ENCODE measurements at places on chromosomes 12 and 14. TPM values are rescaled to one million over a fixed set of nuclear protein-coding genes. Genes with fewer than 3 reads are reported as not detected.

- H3K27ac ChIP-seq = no peak overlapping the region
- no peaks in the 10 kb centered on the region for H3K27me3 ChIP-seq
- H3K4me3 ChIP-seq = no peak overlapping the region
- H3K4me1 ChIP-seq = no peaks in the 10 kb centered on the region
- no peaks in the 10 kb centered on the region for H3K36me3 ChIP-seq
- DNase-seq = no peak
Measured at GRCh38 chr12:96828169-96828789, 78.8 kb upstream of the NEDD1 start.

DNA sequence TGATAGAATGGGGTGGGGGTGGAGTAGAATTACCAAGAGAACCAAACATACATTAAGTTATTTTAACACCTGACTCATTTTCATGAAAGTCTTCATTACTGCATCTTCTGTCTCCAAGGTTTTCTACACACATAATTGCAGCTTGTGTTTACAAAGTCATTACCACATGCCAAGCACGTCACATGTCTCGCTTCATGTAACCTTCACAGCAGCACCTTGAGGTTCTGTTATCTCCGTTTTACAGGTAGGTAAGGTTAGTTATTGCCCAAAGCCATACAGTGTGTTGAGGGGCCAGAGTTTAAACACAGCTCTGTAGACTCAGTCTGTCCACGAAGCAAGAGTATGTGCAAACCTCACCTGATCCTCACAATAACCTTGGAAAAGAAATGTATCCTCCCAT lies 64.3 kb upstream of the RBM19 start:
- no peaks in the 10 kb centered on the region for H3K4me1 ChIP-seq
- H3K27ac ChIP-seq = no peak overlapping the region
- no peaks in the 10 kb centered on the region for H3K36me3 ChIP-seq
- no peak for DNase-seq

DNA sequence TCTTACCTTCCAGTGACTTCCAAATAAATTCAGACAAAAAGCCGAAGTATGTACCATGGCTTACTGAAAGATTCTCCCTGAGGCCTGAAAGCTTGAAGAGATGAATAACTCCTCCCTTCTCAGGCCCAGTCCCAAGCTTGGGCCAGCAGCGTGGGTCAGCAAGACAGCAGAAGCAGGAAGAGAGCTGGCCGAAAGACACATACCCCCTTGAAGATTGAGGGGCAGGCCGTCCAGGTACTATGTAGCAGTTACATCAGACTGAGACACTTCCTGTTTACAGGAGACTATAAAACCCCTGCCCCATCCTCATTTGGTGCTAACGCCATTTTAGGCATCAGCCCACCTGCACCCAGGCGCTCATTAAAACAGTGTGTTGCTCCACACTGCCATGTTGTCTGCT lies 15.0 kb downstream of the NDUFA12 start:
- no peak overlapping the region for H3K4me3 ChIP-seq
- no peak for DNase-seq
- H3K27me3 ChIP-seq = no peaks in the 10 kb centered on the region
- peak overlapping the region; percentile 76 for H3K27ac ChIP-seq

DNA sequence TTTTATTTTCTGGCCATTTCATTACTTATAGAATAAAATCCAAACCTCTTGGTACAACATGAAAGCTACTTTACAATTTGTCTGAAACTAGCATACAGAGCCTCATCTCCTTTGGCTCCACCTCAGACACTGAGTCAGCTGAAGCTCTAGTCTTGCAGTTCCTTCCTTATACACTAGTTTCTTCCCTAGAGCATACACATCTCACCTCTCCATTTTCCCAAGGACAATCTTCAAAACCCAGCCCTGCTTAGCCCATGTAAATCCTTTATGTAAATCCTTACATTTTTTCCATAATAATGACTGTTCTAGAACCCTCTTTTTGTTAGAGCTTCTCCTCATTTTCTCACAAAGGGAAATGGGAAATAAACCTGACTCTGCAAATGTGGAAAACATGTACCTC lies 463.4 kb downstream of the SLC16A7 start:
- DNase-seq = no peak
- H3K4me1 ChIP-seq = no peaks in the 10 kb centered on the region
- H3K4me3 ChIP-seq = no peak overlapping the region
- no peaks in the 10 kb centered on the region for H3K27me3 ChIP-seq
- no peaks in the 10 kb centered on the region for H3K36me3 ChIP-seq
- H3K27ac ChIP-seq = no peak overlapping the region

- H3K27me3 ChIP-seq = peaks cover 12% of the 10 kb centered on the region
- H3K4me1 ChIP-seq = peaks cover 10% of the 10 kb centered on the region
- no peak for DNase-seq
- peaks cover 2% of the 10 kb centered on the region for H3K36me3 ChIP-seq
- H3K4me3 ChIP-seq = no peak overlapping the region
- H3K27ac ChIP-seq = peak overlapping the region; percentile 68
Measured at GRCh38 chr12:88241862-88242570, 99.9 kb downstream of the TMTC3 start.

- H3K4me3 ChIP-seq = no peak overlapping the region
- H3K27me3 ChIP-seq = peaks cover 10% of the 10 kb centered on the region
- H3K4me1 ChIP-seq = peaks cover 27% of the 10 kb centered on the region
- DNase-seq = no peak
Measured at GRCh38 chr14:74580275-74580672, 31.8 kb downstream of the LTBP2 start.

GRCh38 chr12:124685689-124686369 lies 118.4 kb upstream of the NCOR2 start:
- no peak overlapping the region for H3K27ac ChIP-seq
- DNase-seq = no peak
- peaks cover 7% of the 10 kb centered on the region for H3K27me3 ChIP-seq

GRCh38 chr12:113815031-113815430 lies 151.1 kb downstream of the RBM19 start:
- H3K36me3 ChIP-seq = peaks cover 50% of the 10 kb centered on the region
- H3K4me1 ChIP-seq = no peaks in the 10 kb centered on the region
- no peak for DNase-seq
- no peaks in the 10 kb centered on the region for H3K27me3 ChIP-seq
- H3K27ac ChIP-seq = no peak overlapping the region
- peak overlapping the region; percentile 50 for H3K4me3 ChIP-seq

- no peak overlapping the region for H3K27ac ChIP-seq
- H3K4me3 ChIP-seq = no peak overlapping the region
- H3K4me1 ChIP-seq = no peaks in the 10 kb centered on the region
- no peak for DNase-seq
Measured at GRCh38 chr12:94841177-94841576, 162.3 kb downstream of the NDUFA12 start.

Gene KRT3
- not detected for total RNA-seq

Gene ERP27
- 1.3 TPM for total RNA-seq

Gene HNF1A
- not detected for total RNA-seq

- H3K27me3 ChIP-seq = no peaks in the 10 kb centered on the region
- no peak overlapping the region for H3K4me3 ChIP-seq
Measured at GRCh38 chr14:50347521-50347920, 35.4 kb downstream of the DMAC2L start.

Gene LRTM2
- not detected for total RNA-seq

GRCh38 chr12:100995201-100995600 lies 200.6 kb downstream of the ANO4 start:
- H3K4me3 ChIP-seq = no peak overlapping the region
- no peak overlapping the region for H3K27ac ChIP-seq
- H3K36me3 ChIP-seq = no peaks in the 10 kb centered on the region
- no peak for DNase-seq

DNA sequence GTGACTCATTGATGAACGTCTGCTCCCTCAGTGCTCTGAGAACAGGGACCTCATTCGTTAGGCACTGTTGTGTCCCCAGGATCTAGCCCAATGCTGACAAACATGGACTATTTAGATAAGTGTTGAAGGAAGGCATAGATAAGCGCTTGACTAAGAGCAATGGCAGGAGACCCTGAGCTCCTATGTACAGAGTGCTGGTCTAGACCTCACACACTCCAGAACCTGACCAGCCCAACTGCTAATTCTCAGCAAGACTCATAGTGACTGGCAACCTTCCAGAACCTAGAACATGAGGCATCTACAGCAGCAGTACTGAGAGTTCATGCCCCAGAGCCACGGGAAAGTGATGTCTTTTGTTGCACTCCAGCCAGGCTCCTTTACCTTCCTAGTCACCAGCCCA lies 69.2 kb downstream of the CRACR2A start:
- H3K4me1 ChIP-seq = peaks cover 2% of the 10 kb centered on the region
- peak overlapping the region; percentile 4 for H3K27ac ChIP-seq
- H3K27me3 ChIP-seq = no peaks in the 10 kb centered on the region

DNA sequence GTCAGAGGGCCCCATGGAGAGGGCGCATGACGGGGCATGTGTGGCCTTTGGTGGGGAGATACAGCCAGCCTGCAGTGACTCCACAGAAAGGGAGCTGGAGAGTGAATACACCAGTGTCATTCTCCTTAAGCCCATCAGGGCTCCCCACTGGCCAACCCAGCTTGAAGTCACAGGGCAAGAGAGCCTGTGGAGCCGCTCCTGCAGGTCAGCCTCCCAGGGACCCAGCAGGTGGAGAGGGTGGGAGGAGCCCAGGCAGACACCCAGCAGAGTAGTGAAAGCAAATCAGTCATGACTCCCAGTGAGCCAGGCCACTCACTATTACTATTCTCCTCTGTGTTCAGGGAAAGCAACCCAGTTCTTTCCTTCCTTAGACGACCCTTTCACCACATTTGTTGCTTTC lies 110.0 kb upstream of the CPM start:
- no peak overlapping the region for H3K27ac ChIP-seq
- H3K36me3 ChIP-seq = no peaks in the 10 kb centered on the region
- DNase-seq = no peak
- H3K4me3 ChIP-seq = no peak overlapping the region

- peaks cover 4% of the 10 kb centered on the region for H3K36me3 ChIP-seq
- no peak overlapping the region for H3K4me3 ChIP-seq
- peaks cover 3% of the 10 kb centered on the region for H3K27me3 ChIP-seq
- DNase-seq = no peak
- H3K4me1 ChIP-seq = peaks cover 15% of the 10 kb centered on the region
Measured at GRCh38 chr14:81033698-81034240, 78.3 kb downstream of the TSHR start.

Gene LPAR5
- 7.3 TPM for total RNA-seq

Gene MGP
- not detected for total RNA-seq

GRCh38 chr12:27236498-27236897 lies 7.6 kb upstream of the STK38L start:
- H3K4me1 ChIP-seq = peaks cover 32% of the 10 kb centered on the region
- no peaks in the 10 kb centered on the region for H3K27me3 ChIP-seq
- no peak overlapping the region for H3K4me3 ChIP-seq
- H3K27ac ChIP-seq = no peak overlapping the region

GRCh38 chr14:60655898-60656685 lies 6.8 kb upstream of the SIX1 start:
- peaks cover 48% of the 10 kb centered on the region for H3K4me1 ChIP-seq
- H3K36me3 ChIP-seq = no peaks in the 10 kb centered on the region
- H3K27ac ChIP-seq = no peak overlapping the region
- H3K27me3 ChIP-seq = peaks cover 100% of the 10 kb centered on the region
- peak overlapping the region; percentile 67 for H3K4me3 ChIP-seq

DNA sequence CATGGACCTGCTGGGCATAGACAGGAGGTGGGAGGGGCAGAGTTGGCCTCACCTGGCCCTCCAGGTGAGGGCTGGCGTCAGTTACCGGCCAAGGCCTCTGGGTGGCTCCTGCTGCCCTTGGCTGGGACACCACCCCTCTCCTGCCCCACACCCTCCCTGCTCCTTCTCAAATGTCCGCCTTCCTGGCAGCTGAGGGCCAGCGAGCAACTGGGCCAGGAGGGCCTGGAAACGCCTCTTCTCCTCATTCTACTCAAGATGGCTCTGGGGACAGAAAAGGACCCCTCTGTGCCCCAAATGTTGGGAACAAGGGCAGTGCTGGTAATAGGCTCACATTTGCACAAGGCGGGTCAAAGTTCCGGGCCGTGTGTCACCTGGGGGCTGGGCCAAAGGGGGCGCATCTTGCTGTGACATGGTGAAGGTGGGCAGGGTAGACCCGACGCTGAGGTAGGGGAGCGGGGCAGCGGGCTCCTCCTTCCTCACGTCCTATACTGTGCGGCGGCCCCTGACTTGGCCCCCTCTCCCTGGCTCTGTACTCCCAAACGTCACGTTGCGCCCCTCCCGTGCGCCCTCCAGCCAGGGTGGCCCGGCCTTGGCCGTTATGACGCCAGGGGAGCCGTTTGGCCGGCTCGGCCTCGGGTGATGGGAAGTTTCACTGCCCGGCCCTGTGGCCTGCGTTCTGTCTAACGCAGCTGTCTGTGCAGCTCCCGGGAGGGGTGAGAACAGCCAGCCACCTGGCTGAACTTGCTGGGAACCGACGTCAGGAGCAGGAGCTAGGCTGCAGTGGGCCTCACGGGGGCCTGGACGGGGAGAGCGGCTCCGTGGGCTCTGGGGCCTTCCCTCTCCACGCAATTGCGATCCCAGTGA lies 18.0 kb upstream of the DLK1 start:
- no peaks in the 10 kb centered on the region for H3K4me1 ChIP-seq
- DNase-seq = no peak
- H3K27ac ChIP-seq = no peak overlapping the region
- peaks cover 23% of the 10 kb centered on the region for H3K27me3 ChIP-seq
- H3K4me3 ChIP-seq = no peak overlapping the region

GRCh38 chr12:12616512-12617310 lies 5.0 kb downstream of the CREBL2 start:
- H3K36me3 ChIP-seq = peaks cover 28% of the 10 kb centered on the region
- peaks cover 38% of the 10 kb centered on the region for H3K4me1 ChIP-seq
- no peak overlapping the region for H3K4me3 ChIP-seq
- DNase-seq = no peak
- H3K27me3 ChIP-seq = no peaks in the 10 kb centered on the region

Gene PRR4
- total RNA-seq = 1.4 TPM

DNA sequence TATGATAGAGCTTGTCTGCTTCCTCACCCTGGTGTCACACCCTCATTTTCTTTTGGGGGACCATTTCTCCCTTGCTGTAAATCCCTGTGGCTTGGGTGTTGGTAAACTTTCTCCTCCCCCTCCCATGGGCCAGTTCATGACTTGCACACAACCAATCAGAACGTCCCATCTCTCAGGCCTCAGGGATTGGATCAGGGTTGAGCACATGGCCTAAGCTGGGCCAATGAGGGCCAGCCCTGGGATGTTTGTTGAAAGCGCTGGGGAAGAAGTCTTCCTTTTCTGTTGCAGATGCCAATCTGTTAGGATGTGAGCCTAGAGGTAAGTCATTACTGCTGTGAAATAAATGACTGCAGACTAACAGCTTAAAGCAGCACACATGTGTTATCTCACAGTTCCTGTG lies 136.7 kb downstream of the AACS start:
- peaks cover 28% of the 10 kb centered on the region for H3K27me3 ChIP-seq
- H3K4me3 ChIP-seq = no peak overlapping the region
- H3K36me3 ChIP-seq = no peaks in the 10 kb centered on the region
- no peaks in the 10 kb centered on the region for H3K4me1 ChIP-seq
- DNase-seq = no peak

Gene C1QL4
- total RNA-seq = not detected

- no peak for DNase-seq
- no peak overlapping the region for H3K4me3 ChIP-seq
- H3K27me3 ChIP-seq = no peaks in the 10 kb centered on the region
- no peak overlapping the region for H3K27ac ChIP-seq
- no peaks in the 10 kb centered on the region for H3K36me3 ChIP-seq
Measured at GRCh38 chr12:95994476-95994875, 1.7 kb downstream of the HAL start.

Gene ALDH1L2
- total RNA-seq = 5.9 TPM

GRCh38 chr12:24711056-24712008 lies 237.6 kb downstream of the BCAT1 start:
- no peaks in the 10 kb centered on the region for H3K27me3 ChIP-seq
- no peak overlapping the region for H3K4me3 ChIP-seq
- H3K4me1 ChIP-seq = no peaks in the 10 kb centered on the region
- no peaks in the 10 kb centered on the region for H3K36me3 ChIP-seq

- peaks cover 30% of the 10 kb centered on the region for H3K27me3 ChIP-seq
- H3K4me3 ChIP-seq = no peak overlapping the region
- H3K4me1 ChIP-seq = peaks cover 27% of the 10 kb centered on the region
- DNase-seq = peak; percentile 29
Measured at GRCh38 chr14:54669721-54670561, 103.0 kb downstream of the SAMD4A start.
